ENCODE measurements at places on chromosomes 2 and 18.

- ATAC-seq: no peak
Observed at GRCh38 chr2:229642371-229642770, 72.0 kb downstream of the DNER start.

DNA sequence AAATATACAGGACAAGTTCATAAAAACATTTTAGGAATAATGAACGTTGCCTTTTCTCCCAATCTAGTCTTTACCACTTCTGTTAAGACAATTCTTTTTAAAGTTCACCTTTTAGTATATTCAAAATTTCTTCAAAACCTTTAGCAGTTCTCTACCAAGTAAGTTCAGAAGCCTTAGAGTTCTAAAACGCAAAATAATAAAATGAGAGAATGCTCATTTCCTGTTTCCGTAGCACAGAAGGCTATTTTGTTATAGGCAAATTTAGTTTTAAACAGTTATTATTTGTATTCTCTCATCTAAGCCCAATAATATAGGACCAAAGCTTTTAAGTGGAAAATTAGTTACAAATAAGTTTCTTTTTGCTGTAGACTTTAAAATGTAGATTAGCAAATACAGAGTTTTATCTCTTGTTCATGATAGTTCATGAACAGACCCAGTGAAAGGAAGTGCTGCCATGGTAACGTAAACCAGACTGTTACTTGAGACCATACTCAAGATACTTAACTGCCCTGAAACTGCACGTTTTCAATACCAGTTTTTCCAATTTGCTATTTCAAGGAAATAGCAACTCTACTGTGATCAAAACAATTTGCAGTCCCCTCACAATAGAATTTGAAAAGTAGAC lies 173.1 kb upstream of the STON1 start:
- ATAC-seq: no peak

GRCh38 chr2:241902357-241902991 lies 32.9 kb downstream of the RTP5 start:
- ATAC-seq: no peak

- no peak for ATAC-seq
Observed at GRCh38 chr2:96258166-96259022, 7.4 kb downstream of the TMEM127 start.

GRCh38 chr2:120979398-120979797 lies 243.7 kb downstream of the GLI2 start:
- ATAC-seq: no peak

- ATAC-seq: no peak
Observed at GRCh38 chr2:48430528-48431094, 99.3 kb upstream of the STON1 start.

- ATAC-seq: no peak
Observed at GRCh38 chr18:63109802-63110201, 209.8 kb downstream of the BCL2 start.

- ATAC-seq: no peak
Observed at GRCh38 chr2:231682603-231683291, 25.6 kb upstream of the PTMA start.

DNA sequence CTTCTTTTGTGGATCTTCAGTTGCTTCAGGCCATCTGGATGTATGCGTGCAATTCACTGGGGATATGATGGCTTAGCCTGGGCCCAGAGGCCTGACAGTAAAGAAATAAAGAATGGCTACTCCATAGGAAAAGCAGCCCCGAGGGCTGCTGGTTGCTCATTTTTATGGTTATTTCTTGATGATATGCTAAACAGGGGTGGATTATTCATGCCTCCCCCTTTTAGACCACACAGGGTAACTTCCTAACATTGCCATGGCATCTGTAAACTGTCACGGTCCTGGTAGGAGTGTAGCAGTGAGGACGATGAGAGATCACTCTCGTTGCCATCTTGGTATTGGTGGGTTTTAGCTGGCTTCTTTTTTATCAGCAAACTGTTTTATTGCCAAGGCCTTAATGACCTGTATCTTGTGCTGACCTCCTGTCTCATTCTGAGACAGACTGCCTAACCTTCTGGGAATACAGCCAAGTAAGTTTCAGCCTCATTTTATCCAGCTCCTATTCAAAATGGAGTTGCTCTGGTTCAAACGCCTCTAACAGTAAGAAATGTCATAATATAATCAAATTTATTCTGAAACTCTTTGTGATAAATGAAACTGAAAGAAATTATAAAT lies 60.5 kb downstream of the DSEL start:
- no peak for ATAC-seq

- ATAC-seq: no peak
Observed at GRCh38 chr2:236970656-236971010, 115.1 kb upstream of the COPS8 start.

DNA sequence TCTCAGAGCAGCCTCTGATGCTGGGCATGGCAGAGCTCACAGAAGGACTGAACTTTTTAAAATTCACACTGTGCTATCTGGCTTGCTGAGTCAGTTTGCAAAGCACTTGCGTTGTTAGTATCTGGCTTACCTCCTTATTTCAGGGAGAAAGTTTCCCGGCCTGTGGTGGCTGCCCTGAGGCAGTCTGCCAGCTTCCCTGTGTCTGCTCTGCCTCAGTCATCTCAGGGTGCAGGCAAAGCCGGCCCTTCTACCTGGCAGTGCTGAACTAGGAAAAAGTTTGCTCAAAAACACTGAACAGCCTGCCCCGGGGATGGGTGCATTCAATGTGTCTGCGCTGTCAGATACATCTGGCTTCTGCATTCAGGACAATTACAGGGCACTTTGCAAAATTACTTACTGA lies 90.2 kb upstream of the UXS1 start:
- no peak for ATAC-seq

DNA sequence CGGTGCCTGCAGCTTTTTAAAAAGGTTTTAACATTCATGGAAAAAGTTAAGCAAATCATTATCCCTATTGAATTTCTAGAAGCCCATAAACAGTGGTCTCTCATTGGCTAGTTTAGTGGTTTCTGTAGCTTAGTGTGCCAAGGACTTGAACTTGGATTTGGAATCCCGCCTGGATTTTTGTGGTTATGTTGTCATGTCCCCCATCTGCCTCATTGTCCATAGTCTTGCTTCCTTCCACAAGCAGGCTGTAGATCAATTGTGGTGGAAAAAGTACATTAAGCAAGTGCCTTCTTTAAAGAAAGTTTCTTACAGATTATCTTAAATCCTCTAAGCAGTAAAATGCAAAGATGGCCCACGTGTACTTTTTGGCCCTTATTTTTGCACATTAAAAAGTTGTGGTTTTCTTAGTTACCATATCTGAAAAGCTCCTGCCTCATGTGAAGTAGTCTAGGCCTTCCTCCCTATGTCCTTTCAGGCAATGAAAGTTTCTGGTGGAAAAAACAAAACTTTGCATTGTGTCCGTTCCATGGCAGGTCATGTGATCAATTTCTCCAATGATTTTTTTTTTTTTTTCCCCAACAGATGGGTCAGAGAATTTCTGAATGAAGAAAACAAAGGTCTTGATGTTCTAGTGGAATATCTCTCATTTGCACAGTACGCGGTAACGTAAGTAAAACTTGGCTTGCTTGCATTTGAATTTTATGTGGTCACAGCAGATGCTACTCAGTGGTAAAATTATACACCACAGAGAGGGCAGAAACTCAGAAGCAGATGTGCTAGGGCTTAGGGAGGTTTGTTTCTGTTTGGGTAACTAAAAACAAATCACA lies 158.9 kb downstream of the PRPF40A start:
- ATAC-seq: no peak

GRCh38 chr2:105641389-105641811 lies 103.3 kb upstream of the NCK2 start:
- no peak for ATAC-seq

Measured in gastroesophageal sphincter (tissue), 4 donors.